ENCODE measurements at places on chromosomes 2 and 18.

GRCh38 chr2:193668557-193669323 is 1474.0 kb upstream of the TMEFF2 start:
- DNase-seq: no peak

- no peak for DNase-seq
Measured at GRCh38 chr2:72605836-72606442, 219.9 kb downstream of the EXOC6B start.

GRCh38 chr2:41966431-41966893 is 81.4 kb upstream of the PKDCC start:
- no peak for DNase-seq

DNA sequence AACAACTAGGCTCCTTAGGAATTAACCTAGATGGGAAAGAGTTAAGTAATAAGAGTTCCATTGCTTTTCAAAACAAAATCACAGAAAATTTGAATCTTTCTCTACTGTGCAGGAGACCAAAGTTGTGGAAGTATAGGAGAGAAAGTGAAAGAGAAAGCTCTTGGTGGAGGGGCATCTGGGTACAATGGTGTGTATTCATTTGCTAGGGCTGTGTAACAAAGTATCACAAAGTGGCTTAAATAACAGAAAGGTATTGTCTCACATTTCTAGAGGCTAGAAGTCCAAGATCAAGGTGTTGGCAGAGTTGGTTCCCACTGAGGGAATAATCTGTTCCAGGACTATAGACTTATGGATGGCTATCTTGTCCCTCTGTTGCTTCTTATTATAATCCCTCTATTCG is 50.5 kb upstream of the GORASP2 start:
- DNase-seq: no peak

DNA sequence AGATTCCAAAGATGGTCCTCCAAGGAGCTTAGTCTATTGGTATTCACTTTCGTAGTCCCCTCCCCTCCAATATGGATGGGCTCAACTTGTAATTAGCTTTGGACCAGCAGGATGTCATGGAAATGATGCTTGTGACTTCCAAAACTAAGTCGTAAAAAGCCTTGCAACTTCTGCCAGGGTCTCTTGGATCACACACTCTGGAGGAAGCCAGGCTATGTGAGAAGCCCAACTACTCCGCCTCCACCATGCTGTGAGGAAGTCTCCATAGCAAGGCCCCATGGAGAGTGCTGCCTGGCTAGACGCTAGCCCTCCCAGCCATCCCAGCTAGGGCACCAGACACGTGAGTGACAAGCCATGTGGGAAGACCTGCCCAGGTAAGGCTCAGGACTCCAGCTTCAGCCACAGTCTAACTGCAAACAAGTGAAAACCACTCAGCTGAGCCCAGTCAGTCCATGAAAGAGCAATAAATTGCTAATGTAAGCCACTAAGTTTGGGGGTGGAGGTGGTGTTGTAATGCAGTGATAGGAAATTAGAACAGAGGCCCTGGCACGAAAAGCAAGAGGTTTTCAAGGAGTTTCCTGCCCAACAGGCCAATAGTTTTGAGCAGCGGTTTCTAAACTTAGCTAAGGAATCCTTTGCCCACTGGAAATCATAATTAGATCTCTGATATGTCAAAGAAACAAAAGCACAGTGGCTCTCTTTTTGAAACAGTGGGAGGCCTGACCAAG is 77.5 kb upstream of the GLI2 start:
- no peak for DNase-seq

DNA sequence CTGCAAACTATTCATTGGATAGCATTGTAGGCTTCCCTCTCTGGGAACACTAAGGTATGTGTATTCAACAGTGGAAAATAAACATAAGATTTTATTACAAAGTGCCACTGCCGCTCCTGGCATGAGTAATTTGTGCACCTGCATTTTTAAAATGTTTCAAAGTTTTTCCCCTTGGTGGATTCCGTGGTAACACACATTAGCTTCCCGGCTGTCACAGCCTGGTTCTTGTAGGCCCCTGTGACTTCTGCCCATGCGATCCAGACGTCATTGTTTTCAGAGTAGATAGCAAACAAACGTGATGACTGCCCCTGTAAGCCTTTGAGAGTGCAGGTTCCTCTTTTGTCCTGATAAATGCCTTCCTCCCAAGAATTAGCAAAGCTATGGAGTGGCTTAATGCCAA is 421.0 kb downstream of the ZNF521 start:
- DNase-seq: no peak

GRCh38 chr2:83221258-83221657 is 1237.8 kb downstream of the SUCLG1 start:
- no peak for DNase-seq

- DNase-seq: no peak
Measured at GRCh38 chr18:49730951-49731391, 82.4 kb downstream of the ACAA2 start.

DNA sequence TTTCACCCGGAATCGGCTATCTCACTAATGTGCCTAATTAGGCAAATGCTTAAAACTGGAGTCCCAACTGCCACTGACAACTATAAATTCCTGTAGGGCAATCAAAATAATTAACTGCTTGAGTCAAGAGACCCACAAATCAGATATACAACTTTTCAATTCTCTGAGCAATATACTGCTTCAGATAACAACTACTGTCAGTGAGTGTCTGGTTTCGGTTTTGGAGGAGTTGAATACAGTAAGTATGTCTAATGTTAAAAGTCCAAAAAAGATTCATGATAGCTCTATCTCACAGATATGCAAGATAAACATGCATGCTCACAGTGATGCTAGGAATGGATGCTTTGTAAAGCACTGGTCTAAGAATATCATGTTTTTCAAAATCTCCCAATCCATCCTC is 283.3 kb downstream of the NRXN1 start:
- no peak for DNase-seq

- DNase-seq: no peak
Measured at GRCh38 chr2:112754564-112754963, 9.8 kb downstream of the CKAP2L start.

DNA sequence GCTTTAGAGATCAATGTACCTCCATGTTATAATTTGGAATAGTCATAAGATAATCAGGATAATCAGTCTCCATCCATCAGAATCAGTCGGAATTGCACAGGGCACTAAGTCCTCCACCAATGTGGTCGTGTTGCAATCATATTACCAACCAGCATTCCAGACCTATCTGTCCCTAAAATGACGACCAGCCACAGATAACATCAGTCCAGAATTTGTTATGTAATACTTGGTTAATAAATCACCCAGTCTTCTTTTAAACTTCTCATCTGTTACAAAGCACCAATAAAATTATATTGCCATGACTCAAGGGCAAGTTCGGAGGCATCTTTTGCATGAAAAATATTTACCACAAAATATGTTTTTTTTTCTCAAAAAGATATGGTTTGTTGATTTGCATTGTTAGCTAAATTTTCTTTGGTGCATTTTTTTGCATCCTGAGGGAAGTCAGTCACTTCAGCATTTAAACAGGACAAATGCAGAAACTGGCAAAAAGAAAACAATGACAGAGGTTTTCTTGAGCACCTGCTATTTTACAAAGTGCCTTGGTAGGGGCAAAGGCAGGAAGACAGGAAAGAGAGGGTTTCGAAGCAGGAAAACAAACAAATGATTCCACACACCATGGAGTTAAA is 29.3 kb downstream of the PIEZO2 start:
- no peak for DNase-seq

DNA sequence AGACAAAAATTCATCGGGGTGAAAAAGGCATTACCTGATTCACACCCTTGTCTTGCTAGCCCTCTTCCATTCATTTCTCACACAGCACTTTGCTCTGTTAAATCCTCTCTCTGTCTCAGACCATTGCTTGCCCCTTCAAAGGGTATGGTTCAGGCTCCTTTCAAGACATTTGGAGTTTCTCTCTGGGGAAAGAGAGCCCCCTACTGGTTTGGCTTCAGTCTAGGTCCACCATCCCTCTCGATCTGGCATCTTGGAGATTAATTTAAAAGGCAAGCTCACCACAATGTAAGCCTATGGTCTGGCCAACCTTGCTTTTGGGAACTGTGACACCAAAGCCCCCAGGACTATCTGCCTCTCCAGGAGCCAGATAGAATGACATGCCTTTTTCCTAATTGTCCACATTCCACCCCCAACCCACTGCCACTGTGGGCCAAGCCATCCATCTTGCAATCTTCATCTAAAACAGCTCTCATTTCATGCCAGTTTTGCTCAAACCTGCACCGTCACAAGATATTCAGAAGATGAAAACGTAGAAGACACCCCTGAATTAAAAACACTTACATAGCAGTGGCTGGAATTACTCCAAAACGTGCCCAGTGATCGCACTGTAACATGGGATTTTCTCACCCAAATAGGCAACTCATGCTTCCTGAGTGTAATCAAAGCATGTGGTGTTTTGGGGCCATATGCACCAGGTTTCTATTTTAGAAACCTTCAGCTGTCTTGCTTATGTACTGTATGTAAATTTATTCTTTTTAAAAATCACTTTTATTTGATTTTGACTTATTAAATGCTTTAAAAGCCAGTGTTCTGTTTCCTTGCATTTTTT is 93.9 kb downstream of the FARSB start:
- DNase-seq: no peak

DNA sequence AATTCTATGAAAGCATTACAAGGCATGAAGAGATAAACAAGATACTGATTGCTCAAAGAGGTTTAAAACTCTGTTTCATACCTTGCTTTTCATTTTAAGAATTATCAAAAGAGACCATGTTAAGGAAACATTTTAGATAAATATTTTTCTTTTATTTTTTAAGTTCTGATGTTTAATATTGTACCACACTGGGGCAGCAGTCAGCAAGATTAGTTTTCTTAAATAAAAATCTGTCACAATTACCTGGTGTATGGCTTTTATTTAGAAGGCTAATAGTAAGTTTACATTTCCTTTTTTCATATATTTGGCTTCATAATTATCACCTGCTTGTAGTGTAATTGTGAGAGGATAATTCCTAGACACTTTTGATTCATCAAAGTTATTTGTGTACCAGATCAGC is 46.4 kb downstream of the ZNF804A start:
- no peak for DNase-seq

DNA sequence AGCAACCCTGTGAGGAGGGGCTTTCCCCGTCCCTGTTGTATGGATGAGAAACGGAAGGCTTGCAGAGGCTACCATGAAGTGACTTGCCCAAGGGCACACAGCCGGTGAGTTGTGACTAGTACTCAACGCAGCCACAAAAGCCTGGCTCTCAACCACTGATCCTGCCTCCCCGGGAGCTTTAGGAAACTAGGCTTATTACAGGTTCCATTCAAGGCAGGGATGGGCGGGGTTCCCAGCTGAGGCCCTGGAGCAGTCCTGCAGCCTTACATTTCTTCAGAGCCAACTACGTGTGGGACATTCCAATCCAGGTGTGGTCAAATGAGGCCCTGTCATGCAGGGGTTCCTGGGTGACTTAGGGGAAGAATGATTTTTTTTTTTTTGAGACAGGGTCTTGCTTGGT is 59.6 kb downstream of the MEX3C start:
- no peak for DNase-seq

DNA sequence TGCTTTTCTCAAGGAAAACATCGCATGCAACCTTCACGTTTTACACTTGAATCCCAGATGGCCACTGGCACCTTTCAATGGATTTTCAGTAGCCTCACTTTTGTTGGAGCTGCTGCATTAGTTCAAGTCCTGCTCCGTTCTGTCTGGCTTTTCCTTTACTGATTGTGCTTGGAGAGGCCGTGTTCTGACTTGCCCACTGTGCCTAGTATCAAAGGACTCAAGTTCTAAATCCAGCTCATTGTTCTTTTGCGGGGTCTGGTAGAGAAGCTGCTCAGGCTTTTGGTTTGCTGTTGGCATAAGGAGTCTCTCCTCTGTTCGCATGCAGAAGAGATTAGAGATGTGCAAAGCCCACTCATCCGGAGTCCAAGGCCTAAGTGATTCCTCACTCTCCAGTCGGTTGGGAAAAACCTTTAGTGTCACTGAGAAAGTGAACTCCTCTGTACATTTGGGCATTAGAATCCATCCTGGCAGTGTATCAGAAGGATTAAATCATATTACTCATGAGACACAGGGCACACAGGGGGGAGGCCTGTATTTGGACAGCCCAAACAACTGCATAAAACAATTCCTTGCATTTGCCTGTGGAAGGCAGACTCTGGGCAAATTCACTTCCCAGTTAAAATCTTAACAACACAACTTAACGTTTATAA is 69.7 kb downstream of the NCK2 start:
- DNase-seq: no peak

- DNase-seq: no peak
Measured at GRCh38 chr2:101524806-101525430, 50.0 kb upstream of the RFX8 start.

- DNase-seq: no peak
Measured at GRCh38 chr2:134883552-134884293, 34.9 kb upstream of the CCNT2 start.

DNA sequence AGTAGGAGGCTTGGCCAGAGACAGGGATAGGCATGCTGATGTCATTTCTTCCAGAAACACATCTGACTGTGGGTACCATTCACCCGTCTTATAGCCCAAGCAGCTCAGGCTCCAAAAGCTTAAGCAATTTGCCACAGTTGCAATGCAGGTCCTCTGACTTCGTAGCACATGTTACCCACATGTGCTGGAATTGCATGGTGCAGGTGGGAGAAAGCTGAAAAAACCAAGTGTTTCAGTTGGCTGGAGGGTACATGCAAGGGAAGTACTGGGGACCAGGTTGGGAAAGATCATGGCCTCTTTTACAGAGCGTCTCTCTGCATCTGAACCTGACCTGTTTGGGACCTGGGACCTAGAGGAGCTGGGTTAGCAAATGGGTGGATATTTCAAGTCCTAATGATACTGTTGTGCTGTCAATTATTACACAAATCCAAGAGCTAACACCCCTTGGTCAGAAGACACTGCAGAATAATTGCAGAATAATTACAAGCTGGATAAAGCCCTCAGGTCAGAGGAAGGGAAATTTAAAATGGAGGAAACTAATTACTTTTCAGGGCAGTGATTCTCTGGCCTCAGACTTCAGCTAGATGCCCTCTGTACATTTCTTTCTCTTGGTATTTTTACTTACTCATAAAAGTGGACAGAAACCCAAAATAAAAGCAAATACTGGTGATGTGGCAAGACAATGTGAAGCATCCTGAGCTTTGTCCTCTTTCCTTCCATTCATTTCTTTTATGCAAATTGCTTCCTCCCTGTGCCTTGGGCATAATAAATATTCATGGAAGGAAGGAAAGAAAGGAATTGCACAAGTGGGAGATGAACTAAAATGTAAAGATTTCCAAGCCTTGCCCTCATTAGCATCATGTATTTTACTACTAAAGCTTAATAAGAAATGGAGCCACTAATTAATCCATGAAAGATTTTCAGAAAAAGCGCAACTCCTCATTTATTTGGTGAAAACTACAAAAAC is 45.6 kb upstream of the TTC39C start:
- no peak for DNase-seq

DNA sequence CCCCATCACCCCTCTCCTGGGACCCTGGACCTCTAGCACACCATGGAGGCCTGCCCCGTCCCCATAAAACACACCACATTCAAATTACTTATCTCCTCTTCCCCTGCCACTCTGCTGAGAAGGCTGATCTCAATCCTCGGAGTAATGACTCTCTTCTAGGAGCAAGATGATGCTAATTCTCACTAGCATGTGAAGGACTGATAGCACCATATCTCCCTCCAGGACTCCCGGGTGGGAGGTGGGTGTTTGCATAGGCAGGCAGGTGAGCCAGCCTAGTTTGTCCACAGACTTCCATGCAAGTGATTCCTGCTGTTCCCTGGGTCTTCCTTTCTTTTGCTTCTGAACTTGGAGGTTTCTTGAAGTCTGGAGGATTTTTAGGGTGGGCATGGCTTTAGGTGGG is 40.5 kb downstream of the HPCAL1 start:
- no peak for DNase-seq

GRCh38 chr2:12502759-12503158 is 214.0 kb upstream of the TRIB2 start:
- DNase-seq: no peak
